Thoracic aorta (tissue), 2 donors: ENCODE measurements at places on chromosomes 7 and 10. TPM values are rescaled to one million over a fixed set of nuclear protein-coding genes. Genes with fewer than 3 reads are reported as not detected.

- DNase-seq = no peak
- H3K27ac ChIP-seq = no peak overlapping the region
- no peaks in the 10 kb centered on the region for H3K36me3 ChIP-seq
Observed at GRCh38 chr10:126503392-126504062, 115.2 kb upstream of the ADAM12 start.

GRCh38 chr10:60413306-60414012, 23.8 kb upstream of the ANK3 start:
- no peaks in the 10 kb centered on the region for H3K36me3 ChIP-seq
- no peaks in the 10 kb centered on the region for H3K27me3 ChIP-seq
- no peak for DNase-seq
- no peak overlapping the region for H3K27ac ChIP-seq
- no peak overlapping the region for H3K4me3 ChIP-seq

DNA sequence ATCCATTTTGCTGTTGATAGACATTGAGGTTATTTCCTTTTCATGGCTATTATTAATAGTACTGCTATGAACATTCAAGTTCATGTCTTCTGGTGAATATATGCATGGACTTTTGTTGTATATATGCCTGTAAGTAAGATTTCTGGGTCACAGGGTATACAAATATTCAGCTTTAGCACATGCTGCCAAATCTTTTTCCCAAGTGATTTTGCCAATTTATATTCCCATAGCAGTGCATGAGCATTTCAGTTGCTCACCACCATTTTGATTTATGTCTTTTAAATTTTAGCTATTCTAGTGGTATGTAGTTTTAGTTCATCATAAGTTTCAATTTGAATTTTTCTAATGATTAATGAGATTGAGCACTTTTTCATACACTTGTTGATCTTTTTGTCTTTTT, 59.9 kb downstream of the CALD1 start:
- no peaks in the 10 kb centered on the region for H3K27me3 ChIP-seq
- H3K4me3 ChIP-seq = no peak overlapping the region
- H3K4me1 ChIP-seq = peaks cover 37% of the 10 kb centered on the region
- DNase-seq = no peak

GRCh38 chr10:2858452-2858851, 208.9 kb upstream of the PFKP start:
- DNase-seq = no peak
- H3K4me1 ChIP-seq = no peaks in the 10 kb centered on the region
- H3K27ac ChIP-seq = no peak overlapping the region
- no peaks in the 10 kb centered on the region for H3K27me3 ChIP-seq
- H3K4me3 ChIP-seq = no peak overlapping the region

- no peaks in the 10 kb centered on the region for H3K27me3 ChIP-seq
- H3K4me3 ChIP-seq = no peak overlapping the region
- peak overlapping the region; percentile 44 for H3K27ac ChIP-seq
- peaks cover 4% of the 10 kb centered on the region for H3K4me1 ChIP-seq
- DNase-seq = no peak
Observed at GRCh38 chr7:150411606-150412005, 32.5 kb downstream of the ZNF775 start.

DNA sequence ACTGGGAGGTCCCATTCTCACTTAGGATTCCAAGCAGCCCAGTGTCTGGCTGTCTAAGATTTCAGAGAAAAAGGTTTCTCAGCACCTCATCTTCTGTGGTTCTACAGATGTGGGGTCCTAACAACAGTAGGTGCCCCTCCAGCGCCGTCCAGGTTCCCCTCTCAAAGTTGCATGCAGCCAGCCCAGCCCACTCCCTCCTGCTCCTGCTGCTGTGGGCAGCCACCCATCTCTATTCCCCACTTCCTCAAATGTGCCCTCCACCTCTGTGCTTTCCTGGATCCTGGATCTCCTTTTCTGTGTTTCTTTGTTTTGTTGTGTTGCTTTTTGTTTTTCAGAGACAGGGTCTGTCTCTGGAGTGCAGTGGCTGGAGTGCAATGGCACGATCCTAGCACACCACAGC, 13.3 kb upstream of the SLC18A3 start:
- no peak overlapping the region for H3K4me3 ChIP-seq
- H3K27me3 ChIP-seq = no peaks in the 10 kb centered on the region
- DNase-seq = no peak
- no peaks in the 10 kb centered on the region for H3K36me3 ChIP-seq
- no peaks in the 10 kb centered on the region for H3K4me1 ChIP-seq

Gene HDAC9
- 64.1 TPM for total RNA-seq

Gene AASS
- total RNA-seq = 87.7 TPM

Gene ADGRA1
- total RNA-seq = not detected
